Diencephalon (tissue), 1 donor: ENCODE measurements at places on chromosomes 12 and 14. TPM values are rescaled to one million over a fixed set of nuclear protein-coding genes. Genes with fewer than 3 reads are reported as not detected.

Gene CLEC4E
- total RNA-seq, result not detected

Gene SPTSSA
- total RNA-seq, result 24.0 TPM

Gene LAG3
- total RNA-seq, result not detected

Gene ULK1
- 10.4 TPM for total RNA-seq

Gene RPS6KA5
- total RNA-seq, result 13.4 TPM

Gene ASPG
- 0.46 TPM for total RNA-seq

Gene BCL2L14
- not detected for total RNA-seq

Gene IL26
- total RNA-seq, result not detected

Gene KRT6B
- not detected for total RNA-seq

Gene RNF212B
- not detected for total RNA-seq

Gene KLRC1
- total RNA-seq, result not detected

Gene TMEM233
- 0.46 TPM for total RNA-seq

Gene PTPRR
- 22.1 TPM for total RNA-seq

Gene PLXNC1
- 111 TPM for total RNA-seq

Gene NRL
- 2.5 TPM for total RNA-seq

Gene MTRFR
- 18.0 TPM for total RNA-seq

Gene PLCZ1
- total RNA-seq, result 2.3 TPM

Gene ZFP36L1
- total RNA-seq, result 13.4 TPM

Gene GALNT16
- 16.1 TPM for total RNA-seq

Gene CDCA3
- 6.2 TPM for total RNA-seq

Gene CRIP1
- 2.3 TPM for total RNA-seq

Gene TOMM20L
- not detected for total RNA-seq

Gene CEBPE
- not detected for total RNA-seq

Gene RERG
- total RNA-seq, result 9.0 TPM

Gene BICDL1
- total RNA-seq, result 41.1 TPM

Gene GPR135
- total RNA-seq, result 6.2 TPM

Gene KLRK1
- total RNA-seq, result 0.92 TPM

Gene ANKRD33
- not detected for total RNA-seq

Gene IL31
- not detected for total RNA-seq

Gene HVCN1
- total RNA-seq, result 6.9 TPM

Gene TEX52
- total RNA-seq, result not detected

Gene OR5AU1
- not detected for total RNA-seq

Gene HELB
- 6.0 TPM for total RNA-seq
